ENCODE measurements at places on chromosomes 7 and 10.
A peak's percentile ranks its signal among the peaks of the same experiment; 100 is the strongest.

GRCh38 chr10:120982507-120982906 lies 131.3 kb downstream of the WDR11 start:
- no peak for DNase-seq

DNA sequence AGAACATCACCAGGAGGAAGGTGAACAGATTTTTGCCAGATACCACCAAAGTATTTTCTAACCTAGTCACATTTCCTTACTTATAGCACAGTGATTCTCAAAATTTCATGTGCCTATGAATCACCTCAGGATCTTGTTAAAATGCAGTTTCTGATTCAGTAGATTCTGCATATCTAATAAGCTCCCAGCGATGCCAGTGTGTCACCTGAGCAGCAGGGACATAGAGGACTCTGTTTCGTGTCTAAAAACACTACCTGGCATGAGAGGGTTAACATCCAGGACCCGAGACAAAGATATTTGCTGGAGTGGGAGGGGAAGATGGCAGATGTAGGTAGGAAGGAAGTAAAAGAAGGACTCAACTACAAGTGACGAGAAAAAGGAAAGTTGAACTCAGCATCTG lies 252.1 kb upstream of the KMT2E start:
- no peak for DNase-seq

- no peak for DNase-seq
These were observed 530.1 kb downstream of the ANKRD7 start for GRCh38 chr7:118754608-118755007.

- no peak for DNase-seq
These were observed 302.9 kb downstream of the BAMBI start for GRCh38 chr10:28980264-28980663.

DNA sequence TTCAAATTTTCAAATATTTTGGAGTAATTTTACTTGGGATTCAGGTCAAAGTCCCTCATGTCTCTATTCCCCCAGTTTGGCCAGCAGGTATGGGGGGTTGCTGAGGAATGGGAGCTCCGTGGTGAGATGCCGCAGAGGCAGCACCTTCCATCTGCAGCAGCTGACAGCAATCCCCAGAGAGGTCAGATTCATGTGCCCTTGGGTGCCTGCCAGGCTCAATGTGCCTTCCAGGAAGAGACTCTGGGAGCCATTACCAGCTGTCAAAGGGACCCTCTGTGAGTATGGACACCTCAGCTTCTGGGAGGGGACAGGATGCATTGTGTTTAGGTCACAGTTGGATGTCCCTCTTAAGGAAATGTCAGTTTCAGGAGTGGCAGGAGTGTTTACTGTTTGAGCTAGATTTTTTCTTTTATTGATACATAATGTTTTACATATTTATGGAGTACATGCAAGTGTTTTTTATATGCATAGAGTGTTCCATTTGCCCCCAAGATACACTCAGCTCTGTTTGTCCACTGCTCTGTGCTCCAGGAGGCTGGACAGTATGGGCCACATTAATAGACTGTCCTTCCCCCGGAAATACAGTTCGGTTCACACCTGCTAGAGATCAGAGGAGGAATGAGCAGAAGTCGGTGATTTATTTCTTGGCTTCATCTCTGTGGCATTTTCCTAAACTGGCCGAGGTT lies 75.3 kb upstream of the GRB10 start:
- DNase-seq: no peak

- no peak for DNase-seq
These were observed 21.8 kb downstream of the RPA3 start for GRCh38 chr7:7696458-7697119.

DNA sequence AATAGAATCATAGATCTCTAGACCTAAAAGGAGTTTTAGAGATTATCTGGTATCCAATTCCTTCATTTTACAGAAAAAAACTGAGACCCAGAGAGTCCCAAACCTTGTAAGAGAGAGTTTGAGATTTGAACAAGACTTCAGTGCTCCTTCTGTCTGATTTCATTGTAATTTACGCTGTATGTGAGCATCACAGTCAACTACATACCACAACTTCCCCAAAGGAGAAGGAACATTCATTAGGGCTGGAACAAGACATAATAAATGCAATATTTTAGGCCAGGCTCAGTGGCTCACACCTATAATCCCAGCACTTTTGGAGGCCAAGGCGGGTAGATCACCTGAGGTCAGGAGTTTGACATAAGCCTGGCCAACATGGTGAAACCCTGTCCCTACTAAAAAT lies 17.3 kb upstream of the PRKAR2B start:
- DNase-seq: peak; percentile 55

- DNase-seq: no peak
These were observed 554.2 kb downstream of the TCERG1L start for GRCh38 chr10:130757271-130757670.

DNA sequence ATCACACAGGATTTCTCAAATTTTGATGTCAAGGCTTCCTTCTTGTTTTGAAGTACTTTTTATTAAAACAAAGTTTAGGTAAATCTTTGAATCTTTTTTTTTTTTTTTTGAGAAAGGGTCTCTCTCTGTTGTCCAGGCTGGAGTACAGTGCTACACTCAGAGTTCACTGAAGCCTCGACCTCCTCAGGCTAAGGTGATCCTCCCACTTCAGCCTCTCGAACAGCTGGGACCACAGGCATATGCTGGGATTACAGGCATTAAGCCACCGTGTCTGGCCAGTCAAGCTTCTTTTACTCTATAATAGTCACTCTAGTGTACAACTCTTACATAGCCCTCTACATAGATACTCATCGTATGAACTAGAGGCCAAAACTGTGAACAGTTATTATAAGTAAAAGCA lies 3.4 kb downstream of the RUFY2 start:
- DNase-seq: no peak

DNA sequence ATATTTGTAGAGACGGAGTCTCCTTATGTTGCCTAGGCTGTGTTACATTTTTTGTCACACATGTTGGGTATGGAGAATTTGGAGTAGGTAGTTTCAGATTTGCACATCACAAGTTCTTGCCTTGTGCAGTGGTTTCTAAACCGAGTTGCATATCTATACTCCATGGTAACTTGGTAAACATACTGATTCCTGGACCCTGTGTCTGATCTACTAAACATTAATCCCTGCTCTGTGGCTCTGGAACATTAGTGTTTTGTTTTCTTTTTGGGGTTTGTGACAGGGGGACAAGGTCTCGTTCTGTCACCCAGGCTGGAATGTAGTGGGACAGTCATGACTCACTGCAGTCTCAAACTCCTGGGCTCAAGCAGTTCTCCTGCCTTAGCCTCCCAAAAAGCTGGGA lies 24.7 kb downstream of the AUTS2 start:
- DNase-seq: peak; percentile 26
